Thymus (tissue), 14 donors: ENCODE measurements at places on chromosomes 6 and 20.
A peak's percentile ranks its signal among the peaks of the same experiment; 100 is the strongest.

- DNase-seq, result no peak
Observed at GRCh38 chr6:88174906-88175305, 8.8 kb upstream of the CNR1 start.

DNA sequence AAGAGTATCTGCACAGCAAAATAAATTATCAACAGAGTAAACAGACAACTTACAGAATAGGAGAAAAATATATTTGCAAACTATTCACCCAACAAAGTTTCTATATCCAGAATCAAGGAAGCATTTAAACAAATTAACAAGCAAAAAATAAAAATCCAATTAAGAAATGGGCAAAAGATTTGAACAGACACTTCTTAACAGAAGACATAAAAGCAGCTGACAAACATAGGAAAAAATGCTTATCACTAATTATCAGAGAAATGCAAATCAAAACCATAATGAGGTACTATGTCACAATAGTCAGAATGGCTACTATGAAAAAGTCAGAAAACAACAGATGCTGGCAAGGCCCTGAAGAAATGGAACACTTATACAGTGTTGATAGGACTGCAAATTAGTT is 434.2 kb upstream of the ADGRB3 start:
- DNase-seq, result no peak

DNA sequence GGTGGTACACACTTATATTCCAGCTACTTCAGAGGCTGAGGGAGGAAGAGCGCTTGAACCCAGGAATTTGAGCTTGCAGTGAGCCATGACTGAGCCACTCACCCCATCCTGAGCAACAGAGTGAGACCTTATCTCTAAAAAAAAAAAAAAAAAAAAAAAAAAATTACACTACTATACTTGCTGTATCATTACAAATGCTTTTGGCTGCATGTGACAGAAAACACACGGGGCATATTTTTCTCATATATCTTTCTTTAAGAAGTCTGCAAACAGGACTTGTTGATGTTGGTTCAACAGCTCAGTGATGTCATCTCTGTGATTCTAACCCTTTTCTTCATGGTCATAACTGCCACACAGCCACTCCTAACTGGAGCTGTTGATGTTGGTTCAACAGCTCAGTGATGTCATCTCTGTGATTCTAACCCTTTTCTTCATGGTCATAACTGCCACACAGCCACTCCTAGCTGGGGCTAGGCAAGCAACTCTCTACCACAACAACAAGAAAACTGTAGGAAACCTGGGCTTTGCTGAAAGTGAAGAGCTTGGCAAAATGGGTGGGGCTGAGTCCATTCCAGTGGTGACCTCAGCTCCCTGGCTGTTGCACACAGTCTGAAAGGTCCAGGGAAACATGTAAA is 19.8 kb downstream of the MTFR2 start:
- no peak for DNase-seq

DNA sequence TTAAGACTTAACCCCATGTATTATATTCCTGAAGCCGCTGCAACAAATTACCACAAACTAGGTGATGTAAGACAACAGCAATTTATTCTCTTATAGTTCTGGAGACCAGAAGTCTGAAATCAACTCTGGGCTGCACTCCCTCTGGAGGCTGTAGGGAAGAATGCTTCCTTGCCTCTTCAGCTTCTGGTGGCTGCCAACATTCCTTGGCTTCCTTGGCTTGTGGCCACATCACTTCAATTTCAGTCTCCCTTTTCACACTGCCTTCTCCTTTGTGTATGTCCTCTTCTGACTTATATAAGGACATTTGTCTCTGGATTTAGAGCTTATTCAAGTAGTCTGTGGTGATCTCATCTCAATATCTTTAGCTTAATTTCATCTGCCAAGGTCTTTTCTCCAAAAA is 141.6 kb downstream of the DHX35 start:
- DNase-seq, result no peak

DNA sequence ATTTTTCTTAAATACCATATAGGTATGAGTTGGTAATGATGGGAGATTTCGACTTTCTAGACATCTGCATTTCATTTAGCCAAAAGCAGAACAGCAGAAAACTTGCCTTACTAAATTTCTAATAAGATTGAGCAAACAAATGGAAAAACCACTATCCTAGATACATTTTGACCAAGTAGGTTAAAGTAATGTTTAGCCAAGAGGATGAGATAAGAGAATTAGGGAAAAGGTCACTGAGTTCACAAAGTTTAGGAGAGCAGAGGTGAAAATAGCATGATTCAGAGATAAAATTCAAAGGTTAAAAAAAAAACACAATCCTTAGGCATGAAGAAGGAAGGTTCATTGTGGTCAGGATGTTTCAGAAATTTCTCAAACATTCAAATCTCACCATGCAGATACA is 450.3 kb downstream of the CD83 start:
- DNase-seq, result no peak

DNA sequence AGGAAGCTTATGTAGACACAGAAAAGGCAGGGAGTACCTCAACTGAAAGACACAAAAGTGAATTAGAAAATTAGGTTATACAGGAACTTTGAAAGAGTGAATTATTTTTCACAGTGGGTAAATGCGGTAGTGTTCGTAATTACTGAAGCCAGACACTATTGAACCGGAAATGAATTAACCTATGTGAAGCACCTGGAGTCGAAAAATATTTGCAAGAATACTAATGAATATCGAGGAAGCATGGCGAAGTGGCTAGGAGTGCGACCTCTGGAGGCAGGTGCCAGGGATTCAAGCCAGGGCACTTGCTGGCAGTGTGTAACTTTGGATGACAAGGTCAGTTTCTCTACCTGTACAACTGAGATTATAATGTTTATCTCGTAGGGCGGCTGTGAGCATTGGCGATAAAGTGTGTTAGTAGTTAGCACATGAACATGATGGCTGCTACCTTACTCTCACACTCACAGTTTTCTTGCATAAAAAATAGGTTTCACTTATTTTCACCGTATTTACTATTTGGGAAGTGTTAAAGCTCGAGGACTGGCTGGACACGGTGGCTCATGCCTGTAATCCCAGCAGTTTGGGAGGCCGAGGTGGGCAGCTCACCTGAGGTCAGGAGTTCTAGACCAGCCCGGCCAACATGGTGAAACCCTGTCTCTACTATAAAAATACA is 567 bp upstream of the SLC18B1 start:
- peak; percentile 26 for DNase-seq

- no peak for DNase-seq
Observed at GRCh38 chr20:14790771-14791620, 453.6 kb upstream of the FLRT3 start.

- no peak for DNase-seq
Observed at GRCh38 chr20:17882834-17883591, 85.6 kb downstream of the SNX5 start.

GRCh38 chr6:82534876-82535275 is 171.3 kb downstream of the TPBG start:
- DNase-seq, result no peak

- DNase-seq, result no peak
Observed at GRCh38 chr20:62694106-62694505, 14.5 kb upstream of the NTSR1 start.

- no peak for DNase-seq
Observed at GRCh38 chr20:8218861-8219260, 86.8 kb downstream of the PLCB1 start.

GRCh38 chr20:48460681-48461080 is 367.1 kb downstream of the PREX1 start:
- no peak for DNase-seq

DNA sequence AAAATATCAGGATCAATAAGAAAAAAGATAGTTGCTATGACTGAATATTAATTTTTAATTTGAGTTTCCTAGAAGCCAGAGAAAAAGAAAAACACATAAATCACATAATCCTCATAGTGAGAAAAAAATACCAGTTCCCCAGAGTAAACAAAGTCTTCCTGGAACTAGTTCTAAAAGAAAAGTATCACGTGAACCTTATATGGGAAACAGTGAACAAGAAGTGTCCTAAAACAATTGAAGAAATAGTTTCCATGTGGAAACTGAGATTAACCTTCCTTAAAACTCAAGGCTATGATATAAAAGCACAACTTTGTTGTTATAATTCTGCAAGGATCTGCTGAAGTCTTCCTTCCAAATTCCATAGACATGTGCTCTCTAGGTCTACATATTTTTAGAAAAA is 50.6 kb downstream of the RCAN2 start:
- DNase-seq, result no peak
